ENCODE measurements at places on chromosomes 11 and 22. TPM values are rescaled to one million over a fixed set of nuclear protein-coding genes. Genes with fewer than 3 reads are reported as not detected.
A peak's percentile ranks its signal among the peaks of the same experiment; 100 is the strongest.

Gene RAG1
- 1.6 TPM for total RNA-seq

Gene WBP2NL
- 5.2 TPM for total RNA-seq

Gene MMP13
- total RNA-seq: not detected

Gene LRRC74B
- not detected for total RNA-seq

Gene KLHL35
- 1.7 TPM for total RNA-seq

Gene CEND1
- not detected for total RNA-seq

DNA sequence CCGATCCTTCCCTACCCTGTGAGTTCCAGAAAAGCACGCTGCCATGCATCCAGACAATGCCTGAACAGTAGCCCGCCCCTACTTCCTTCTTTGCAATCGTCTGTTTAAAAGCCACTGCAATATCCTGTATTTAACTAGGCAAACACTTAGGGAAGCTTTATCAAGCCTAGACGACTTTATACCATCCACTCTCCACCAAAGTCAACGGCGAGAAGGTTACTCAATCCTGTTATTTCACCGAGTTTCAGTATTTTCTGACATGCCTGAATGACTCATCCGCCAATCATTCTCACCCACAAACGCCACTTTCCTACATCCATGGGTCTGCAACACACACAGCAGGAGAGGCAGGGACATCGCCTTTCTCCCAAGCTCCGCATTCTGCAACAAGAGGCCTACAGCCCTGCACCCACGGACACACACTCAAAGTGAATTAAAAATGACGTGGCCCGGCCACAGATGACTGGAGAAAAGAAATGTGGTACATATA, 9.3 kb downstream of the CELSR1 start:
- no peak for DNase-seq

GRCh38 chr11:205221-206001, 1.8 kb downstream of the BET1L start:
- DNase-seq: no peak

GRCh38 chr11:122642472-122642922, 13.0 kb upstream of the UBASH3B start:
- DNase-seq: no peak

- DNase-seq: peak; percentile 60
Observed at GRCh38 chr11:69088676-69089146, 40.0 kb downstream of the TPCN2 start.

- DNase-seq: no peak
Observed at GRCh38 chr11:35126000-35126878, 12.7 kb upstream of the CD44 start.

DNA sequence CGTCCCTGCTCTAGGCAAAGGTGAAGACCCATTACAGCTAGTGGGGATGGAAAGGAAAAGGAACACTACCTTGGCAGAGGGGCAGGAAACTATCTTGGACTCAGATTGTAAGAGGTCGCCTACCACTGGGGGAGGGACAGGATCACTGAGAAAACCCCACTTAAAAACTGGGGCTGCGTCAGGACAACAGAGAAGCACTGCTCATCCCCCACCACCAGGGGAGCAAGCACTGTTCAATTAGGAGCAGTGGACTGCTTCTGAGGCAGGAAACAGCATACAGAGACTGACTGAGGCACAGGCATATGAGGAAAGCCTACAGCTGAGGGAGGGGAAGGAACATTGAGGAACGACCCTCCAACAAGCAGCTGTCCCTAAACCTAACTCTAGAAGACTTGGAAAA, 20.8 kb upstream of the DLAT start:
- DNase-seq: no peak

DNA sequence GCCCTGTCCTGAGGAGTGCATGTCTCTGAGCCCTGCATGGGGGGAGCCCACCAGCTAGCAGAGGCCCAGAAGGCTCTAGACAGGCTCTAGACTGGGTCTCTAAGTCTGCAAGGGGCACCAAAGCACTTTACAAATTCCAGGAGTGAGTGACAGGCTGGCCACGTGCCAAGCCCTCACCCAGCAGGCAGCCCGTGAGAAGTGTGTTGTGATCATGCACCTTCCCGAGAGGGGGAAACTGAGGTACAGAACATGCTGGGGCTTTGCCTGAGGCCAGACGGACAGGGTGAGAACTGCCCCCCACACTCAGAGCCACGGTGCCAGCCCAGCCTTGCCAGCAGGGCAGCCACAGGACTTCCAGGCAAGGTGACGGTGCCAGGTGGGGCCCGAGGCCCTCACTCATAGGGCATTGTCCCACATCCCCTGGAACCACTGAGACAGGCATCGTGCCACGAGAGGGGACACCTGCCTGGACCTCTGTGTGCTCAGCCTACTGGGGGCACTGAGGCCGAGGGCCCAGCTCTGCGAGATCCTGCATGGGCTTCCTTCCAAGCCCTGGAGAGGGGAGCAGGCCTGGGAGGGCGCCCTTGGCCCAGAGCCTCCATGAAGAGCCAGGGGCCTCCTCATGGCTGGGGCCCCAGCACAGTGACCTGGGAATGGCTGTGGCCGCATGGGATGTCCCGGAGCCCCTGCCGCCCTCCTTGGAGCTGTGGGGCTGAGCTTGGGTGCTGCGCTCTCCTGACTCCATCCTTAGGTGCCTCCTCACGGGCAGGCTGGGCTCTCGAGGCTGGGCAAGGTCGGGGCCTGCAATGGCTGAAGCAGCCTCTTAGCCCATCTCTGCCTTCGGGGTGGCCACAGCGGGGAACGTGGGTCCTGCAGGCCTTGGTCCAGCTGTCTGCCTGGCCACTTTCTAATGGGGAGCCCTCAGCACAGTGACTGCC, 121.5 kb downstream of the KCNQ1OT1 start:
- DNase-seq: no peak

GRCh38 chr11:77672264-77672663, 34.7 kb upstream of the CLNS1A start:
- no peak for DNase-seq

DNA sequence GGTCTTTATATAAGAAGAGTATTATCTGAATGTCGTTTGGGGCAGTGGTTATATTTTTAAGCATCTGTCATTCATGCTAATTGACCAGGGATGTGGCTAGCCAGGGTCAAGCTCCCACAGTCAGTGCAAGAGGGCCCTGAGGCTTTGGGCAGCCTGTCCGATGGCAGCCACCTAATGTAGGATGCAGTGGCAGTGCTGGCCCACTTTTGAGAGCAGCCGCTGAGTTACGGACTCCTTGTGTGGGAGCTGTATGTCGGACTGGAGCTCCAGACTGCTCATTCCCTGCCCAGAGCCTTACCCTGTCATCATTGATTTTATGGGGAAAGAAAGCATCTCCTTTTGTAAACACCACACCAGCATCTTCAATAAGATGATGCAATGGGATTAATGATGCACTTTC, 99.5 kb downstream of the SYT9 start:
- no peak for DNase-seq

DNA sequence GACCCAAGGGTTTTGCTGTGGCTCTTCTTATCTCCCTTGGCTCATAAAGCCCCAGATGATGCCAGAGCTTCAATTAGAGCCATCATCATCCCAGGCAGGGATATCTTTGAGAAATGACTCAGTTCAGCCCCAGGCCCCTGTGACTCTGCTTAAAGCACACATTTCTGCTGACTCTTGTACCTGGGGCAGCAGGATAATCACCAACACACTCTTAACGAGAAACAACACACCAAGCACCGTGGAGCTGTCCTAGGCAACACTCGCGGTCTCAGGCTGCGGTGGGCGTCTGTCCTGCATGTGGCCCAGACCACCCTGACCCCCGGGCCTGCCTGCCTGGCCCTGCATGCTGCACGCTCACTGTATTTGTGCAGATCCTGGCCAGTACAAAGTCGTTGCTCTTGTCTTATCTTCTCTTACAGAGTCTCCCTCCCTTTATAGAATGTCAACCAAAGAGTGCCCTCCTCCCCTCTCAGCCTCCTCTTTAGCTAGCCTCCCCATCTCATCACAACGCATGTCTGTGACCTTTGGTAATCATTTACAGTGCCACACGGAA, 114.2 kb upstream of the PARVA start:
- DNase-seq: no peak

- DNase-seq: no peak
Observed at GRCh38 chr11:9815486-9816136, 151.7 kb downstream of the SWAP70 start.

- DNase-seq: no peak
Observed at GRCh38 chr22:41943661-41944209, 3.2 kb downstream of the CENPM start.
